ENCODE measurements at places on chromosomes 11 and 22.

DNA sequence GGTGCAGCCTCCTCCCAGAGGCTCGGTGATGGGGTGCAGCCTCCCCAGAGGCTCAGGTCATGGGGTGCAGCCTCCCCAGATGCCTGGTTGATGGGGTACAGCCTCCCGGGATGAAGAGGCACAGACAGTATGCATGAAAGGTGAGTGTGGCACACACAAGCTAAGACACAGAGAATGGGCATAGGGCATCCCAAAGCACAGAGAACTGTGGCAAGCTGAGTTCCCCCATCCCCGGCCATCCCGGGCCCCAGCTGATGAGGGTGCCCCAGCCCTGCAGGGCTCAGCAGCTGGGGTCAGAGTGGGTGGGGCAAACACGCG, 4.8 kb upstream of the SYT8 start:
- no peak for DNase-seq

- DNase-seq = no peak
Measured at GRCh38 chr11:41660585-41660984, 201.1 kb upstream of the LRRC4C start.

GRCh38 chr11:8023831-8024555, 36.9 kb downstream of the EIF3F start:
- no peak for DNase-seq

- no peak for DNase-seq
Measured at GRCh38 chr11:7596975-7597391, 76.3 kb downstream of the CYB5R2 start.

DNA sequence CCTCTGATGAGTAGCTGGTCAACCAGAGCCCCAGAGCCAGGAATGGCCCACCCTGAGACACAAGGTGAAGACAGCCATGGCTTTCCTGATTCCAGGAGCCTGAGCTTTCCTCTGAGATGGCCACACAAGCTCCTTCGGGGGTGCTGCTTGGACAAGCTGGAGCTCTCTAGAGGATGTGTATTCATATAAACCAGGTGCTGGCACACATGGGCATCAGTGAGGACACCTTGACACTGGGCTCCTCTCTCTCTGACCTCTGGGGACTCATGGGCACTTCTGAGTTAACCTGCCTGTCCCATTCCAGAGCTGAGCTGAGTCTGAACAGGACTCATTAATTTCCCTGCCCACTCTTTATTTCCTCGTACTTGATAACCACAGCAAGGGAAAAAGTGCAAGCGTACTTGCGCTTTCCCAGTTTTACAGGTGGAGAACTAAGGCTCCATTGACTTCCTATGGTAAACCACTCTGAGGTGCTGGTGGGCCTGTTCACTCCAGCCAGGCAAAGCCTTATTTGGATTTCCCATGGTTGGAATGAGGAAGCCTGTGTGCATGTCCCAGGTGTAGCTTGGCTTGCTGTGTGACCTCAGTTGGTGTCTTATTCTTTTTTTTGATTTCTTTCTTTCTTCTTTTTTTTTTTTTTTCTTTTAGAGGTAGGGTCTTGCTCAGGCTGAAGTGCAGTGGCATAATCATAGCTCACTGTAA, 25.4 kb downstream of the INSC start:
- no peak for DNase-seq
